ENCODE measurements at places on chromosomes 5 and 9.
A peak's percentile ranks its signal among the peaks of the same experiment; 100 is the strongest.

GRCh38 chr5:143182106-143182505 lies 221.4 kb downstream of the NR3C1 start:
- DNase-seq, result no peak

GRCh38 chr9:124300312-124300711 lies 42.6 kb downstream of the NEK6 start:
- no peak for DNase-seq

- DNase-seq, result no peak
These were observed 1260.9 kb upstream of the C9orf72 start for GRCh38 chr9:28834156-28834555.

DNA sequence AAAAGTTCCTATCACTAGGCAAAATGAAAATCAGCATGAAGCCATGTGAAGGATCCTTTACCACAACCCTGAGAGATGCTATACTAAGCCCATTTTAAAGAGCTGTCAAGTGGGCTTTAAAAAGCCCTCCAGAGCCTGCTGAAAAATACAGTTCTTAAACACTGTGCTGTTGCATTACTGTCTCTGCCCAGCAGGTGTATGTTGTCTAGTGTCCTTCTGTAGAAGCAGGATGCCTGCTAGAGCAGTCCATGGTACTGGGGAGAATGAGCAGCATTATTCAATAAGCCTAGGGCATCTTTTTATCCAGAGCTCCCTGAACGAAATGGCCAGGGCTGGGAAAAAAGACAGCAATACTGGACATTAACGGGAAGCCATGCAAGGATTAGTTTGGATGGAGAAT lies 126.2 kb upstream of the PLCXD3 start:
- DNase-seq, result no peak

DNA sequence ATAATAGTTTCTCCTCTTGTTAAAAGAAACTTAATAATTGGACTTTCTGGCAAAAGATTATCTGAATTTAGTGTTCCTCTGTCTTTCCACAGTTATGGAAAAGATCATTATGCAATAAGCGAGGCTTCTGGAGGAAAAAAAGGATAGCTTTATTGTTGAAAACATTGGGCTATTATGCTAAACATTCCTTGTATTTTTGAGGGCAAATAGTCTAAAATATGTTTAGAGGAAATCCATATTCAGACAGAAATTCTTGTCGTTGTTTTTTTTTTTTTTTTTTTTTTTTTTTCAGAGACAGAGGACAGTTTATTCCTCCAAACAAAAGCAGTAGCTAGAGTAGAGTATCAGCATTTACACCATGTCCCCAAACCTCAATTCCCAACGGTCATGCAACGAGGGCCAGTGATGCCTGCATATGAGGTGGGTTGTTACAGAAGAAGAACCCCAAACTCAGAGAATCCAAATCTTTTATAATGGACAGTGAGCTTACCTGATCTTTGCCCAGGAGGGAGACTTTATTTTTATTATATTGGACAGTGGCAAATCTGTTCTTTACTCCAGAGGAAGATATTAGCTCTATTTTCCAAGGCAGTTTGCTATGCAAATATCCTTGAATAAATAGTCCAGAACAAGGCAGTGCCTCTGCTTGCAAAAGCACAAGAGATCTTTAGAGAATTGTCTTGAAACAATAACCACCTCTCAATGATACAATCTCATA lies 48.4 kb upstream of the CDK5RAP2 start:
- peak; percentile 45 for DNase-seq

- DNase-seq, result no peak
These were observed 110.9 kb downstream of the MEF2C start for GRCh38 chr5:88772047-88772446.
